Stimulated activated CD4-positive, alpha-beta T cell treated with anti-CD3 and anti-CD28 coated beads, TNF-alpha, amount 100 ng/mL, for 1 hour (primary cell): ENCODE measurements at places on chromosomes 7 and 10.
A peak's percentile ranks its signal among the peaks of the same experiment; 100 is the strongest.

DNA sequence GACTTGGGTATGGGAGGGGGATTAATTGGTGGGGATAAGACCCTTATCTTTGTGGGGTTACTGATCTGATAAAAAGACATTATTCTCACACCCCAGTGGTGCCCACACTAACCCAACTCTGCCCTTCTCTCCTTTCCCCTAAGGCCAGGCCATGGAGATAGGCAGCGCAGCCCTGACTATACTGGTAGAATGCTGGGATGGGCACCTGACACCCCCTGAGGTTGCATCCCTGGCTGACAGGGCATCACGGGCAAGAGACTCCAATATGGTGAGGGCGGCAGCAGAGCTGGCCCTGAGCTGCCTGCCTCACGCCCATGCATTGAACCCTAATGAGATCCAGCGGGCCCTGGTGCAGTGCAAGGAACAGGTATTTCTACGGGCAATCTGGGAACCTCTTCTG lies 12.7 kb downstream of the ZSWIM8 start:
- DNase-seq, result no peak

DNA sequence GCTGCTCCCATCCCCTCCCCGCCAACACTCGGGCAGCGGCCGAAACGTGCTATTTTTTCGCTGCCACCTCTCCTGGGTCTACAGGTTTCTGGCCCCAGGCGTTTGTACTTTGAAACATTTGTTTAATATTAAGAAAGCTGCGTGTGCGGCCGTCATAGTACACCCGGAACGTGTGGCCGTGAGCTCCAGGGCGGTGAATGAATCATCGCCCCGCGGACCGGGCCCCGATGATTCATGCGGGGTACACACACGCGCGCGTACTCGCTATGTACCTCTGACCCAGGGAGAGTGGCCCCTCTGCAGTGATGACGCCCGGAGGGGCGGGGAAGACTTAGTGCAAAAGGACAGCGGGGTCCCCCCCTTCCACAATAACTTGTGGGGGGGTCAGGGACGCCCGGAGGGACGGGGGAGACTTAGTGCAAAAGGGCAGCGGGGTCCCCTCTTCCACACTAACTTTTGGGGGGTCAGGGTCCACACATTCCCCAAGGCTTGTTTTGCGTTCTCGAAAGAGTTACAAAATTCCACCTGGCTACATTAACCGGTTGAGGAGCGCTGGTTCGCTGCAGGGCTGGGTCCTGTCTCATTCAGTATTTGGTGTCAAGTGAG lies 56.5 kb upstream of the PCGF5 start:
- peak; percentile 53 for DNase-seq

GRCh38 chr10:48503293-48503911 lies 101.5 kb downstream of the ARHGAP22 start:
- DNase-seq, result no peak

GRCh38 chr7:11573128-11573750 lies 258.8 kb downstream of the THSD7A start:
- DNase-seq, result no peak

DNA sequence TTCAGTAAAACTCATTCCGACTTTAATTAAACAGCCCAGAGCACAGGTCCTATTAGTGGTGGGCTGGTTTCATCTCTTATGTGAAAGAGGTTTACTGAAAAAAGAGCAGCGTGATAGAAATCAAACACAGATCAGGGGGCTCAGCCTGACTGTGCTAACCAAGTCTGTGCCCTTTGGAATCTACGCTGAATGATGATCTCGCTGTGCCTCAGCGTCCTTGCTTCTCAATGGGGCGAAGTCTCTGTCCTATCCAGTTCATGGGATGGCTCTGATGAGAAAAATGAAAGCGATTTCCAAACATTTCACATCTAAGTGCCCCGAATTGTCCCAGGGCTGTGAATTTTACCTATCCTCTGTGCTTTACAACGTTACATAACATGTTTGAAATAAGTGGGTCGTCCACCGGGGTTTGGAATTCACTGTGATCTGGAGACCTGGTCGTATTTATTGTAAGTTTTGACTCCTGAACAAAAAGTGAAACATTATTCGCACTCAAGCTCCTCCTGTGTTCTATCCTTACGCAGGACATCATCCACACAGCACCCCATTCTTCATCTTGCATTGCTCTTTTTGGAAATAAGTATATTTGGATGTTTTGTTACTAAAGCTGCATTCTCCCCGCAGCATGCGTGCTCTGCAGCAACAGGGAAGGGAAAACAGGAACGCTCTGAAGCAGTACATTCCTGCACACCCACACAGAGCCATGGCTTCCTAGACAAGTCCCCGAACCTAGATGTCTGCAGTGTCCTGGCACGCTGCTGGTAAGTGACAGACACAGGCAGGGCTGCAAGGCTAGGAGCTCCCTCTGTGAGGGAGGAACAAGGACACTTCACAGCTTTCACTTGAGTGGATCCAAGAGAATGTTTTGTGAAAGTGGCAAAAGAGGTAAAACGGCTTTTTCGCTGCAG lies 83.5 kb downstream of the SLC37A3 start:
- DNase-seq, result no peak

- DNase-seq, result no peak
These were observed 23.0 kb downstream of the CDH23 start for GRCh38 chr10:71419750-71420149.

- no peak for DNase-seq
These were observed 42.4 kb downstream of the PDK4 start for GRCh38 chr7:95553939-95554338.

- DNase-seq, result no peak
These were observed 16.0 kb upstream of the ACTR3B start for GRCh38 chr7:152743600-152743999.

- no peak for DNase-seq
These were observed 29.1 kb downstream of the ALOX5 start for GRCh38 chr10:45403151-45403550.

- DNase-seq, result no peak
These were observed 50.5 kb downstream of the MRPL32 start for GRCh38 chr7:42982604-42983115.

DNA sequence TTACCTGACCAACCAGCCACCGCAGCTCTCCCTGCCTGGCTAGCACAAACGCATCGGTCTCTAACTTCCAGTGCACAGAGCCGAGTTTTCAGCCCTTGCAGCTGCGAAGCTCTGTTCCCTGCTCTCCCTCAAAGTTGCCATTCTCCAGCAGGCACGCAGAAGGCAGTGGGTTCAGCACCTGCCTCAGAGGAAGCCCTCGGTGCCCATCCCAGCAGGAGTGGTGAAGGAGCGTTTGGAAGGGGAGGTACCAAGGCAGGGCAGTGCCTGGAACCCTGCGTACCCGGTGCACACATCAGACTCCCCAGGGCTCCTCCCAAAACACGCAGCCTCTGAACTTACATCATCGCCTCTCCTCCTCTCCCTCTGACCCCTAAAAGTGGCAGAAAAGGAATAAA lies 1.7 kb upstream of the STK32C start:
- DNase-seq, result no peak

GRCh38 chr7:22083704-22084240 lies 138.1 kb upstream of the CDCA7L start:
- no peak for DNase-seq

DNA sequence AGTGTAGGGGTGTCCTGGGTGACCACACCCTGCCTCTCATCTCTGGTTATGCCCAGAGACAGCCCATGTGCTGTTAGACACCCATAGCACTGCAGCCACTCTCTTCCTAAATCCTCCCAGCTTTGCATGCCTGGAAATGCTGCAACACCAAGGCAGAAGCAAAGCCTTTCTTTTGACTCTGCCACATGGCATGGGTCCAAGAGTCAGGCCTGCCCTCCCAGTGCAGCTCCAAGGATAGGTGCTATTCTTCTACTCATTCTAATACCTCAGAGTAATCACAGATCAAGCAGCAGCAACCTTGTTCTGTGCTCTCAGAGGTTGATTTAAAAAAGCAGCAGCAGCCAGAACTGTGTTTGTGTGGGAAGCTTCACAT lies 23.4 kb downstream of the FRMPD2 start:
- DNase-seq, result no peak

DNA sequence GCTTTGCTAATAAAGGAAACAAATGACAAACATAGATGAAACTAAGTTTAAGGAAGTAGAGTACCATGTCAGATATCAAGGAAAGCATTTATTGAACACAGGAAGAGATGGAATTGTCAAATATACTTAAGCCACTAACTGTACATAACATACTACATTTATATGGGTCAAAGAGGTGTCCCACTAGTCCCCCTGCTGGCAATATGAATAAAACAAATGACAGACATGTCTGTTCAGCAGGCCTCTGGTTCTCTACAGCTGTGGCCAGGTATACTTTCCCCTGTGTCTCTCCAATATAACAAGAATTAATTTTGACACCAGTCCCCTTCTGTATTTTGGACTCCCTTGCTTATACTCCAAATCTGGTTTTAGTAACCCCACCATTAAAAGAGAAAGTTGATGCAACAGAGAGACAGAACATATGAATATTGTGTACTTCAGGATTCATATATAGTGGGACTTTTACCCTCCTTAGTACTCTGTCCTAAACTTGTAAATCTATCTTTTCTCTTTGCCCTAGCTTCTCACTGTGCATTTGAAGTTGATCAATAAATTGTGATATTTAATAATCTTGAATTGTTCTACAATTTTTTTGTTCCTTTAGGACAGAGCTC lies 42.9 kb downstream of the CD36 start:
- DNase-seq, result no peak

DNA sequence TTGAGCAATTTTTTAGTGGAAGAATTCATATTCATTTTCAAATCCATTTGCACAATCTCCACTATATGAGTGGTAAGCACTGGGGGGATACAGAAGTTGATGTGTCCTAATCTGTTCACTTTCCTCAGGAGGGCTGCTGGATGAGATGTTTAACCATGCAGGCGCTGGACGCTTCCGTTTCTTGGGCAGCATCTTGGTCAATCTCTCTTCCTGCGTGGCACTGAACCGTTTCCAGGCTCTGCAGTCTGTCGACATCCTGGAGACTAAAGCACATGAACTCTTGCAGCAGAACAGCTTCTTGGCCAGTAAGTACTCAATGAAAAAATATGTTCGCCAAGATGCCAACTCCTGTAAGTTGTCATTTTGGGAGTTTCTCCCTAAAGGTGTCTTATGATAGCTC lies 179.3 kb downstream of the ABCA13 start:
- no peak for DNase-seq

- no peak for DNase-seq
These were observed 52.2 kb downstream of the C10orf105 start for GRCh38 chr10:71667387-71667752.

DNA sequence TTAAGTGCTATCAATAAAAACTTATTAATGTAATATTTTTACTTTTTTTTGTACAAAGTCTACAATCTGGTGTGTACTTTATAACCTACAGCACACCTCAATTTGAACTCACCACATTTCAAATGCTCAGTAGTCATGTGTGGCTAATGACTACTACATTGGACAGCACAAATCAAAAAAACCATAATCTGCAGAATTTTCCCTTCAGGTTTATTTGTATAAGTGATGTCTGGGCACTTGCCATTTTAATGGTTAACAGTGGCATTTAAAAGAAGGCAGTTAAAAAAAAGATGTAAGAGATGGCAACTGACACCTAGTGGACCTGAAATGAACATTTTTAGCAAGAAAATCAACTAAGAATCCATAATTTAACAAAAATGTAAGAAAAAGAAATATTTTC lies 124.6 kb upstream of the NRBF2 start:
- no peak for DNase-seq

DNA sequence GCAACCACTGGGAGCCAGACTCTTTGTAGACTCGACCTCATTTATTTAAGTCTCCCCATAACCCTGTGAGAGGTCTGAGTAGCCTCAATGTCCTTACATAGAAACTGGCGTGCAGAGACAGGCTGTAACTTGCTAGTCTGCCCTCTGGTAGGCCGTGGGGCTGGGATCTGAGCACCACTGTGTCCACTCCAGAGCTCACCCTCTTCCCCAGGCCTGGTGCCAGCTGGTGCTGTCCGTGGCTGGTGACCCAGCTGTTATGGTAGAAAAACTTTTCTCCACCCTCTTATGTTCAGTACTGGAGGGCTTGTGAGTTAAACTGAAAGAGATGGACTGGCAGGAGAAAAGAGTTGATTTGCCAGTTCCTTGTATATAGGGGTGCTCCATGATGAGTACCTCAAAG lies 41.9 kb downstream of the ADAMTS14 start:
- DNase-seq, result no peak

DNA sequence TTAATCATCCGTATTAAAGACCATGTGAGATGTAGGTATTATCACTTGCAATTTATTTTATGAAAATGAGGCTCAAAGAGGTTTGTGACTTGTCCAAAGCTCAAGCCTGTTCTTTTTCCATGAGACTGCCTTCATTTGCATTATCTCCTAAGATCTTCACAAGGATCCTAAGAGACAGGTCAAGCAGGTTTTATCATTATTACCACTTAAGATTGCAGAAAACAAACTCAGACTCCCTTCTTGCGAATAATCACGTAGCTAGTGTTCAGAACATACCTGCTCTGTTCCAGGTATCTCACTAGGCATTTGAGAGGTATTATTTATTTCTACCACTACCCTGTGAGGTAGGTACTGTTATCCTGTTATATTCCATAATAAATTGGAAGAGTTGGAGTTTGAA lies 64.8 kb downstream of the ZNRF2 start:
- DNase-seq, result no peak

- no peak for DNase-seq
These were observed 78.3 kb upstream of the TMEM72 start for GRCh38 chr10:44832595-44833390.

GRCh38 chr7:12709726-12710502 lies 22.5 kb downstream of the ARL4A start:
- DNase-seq, result no peak

DNA sequence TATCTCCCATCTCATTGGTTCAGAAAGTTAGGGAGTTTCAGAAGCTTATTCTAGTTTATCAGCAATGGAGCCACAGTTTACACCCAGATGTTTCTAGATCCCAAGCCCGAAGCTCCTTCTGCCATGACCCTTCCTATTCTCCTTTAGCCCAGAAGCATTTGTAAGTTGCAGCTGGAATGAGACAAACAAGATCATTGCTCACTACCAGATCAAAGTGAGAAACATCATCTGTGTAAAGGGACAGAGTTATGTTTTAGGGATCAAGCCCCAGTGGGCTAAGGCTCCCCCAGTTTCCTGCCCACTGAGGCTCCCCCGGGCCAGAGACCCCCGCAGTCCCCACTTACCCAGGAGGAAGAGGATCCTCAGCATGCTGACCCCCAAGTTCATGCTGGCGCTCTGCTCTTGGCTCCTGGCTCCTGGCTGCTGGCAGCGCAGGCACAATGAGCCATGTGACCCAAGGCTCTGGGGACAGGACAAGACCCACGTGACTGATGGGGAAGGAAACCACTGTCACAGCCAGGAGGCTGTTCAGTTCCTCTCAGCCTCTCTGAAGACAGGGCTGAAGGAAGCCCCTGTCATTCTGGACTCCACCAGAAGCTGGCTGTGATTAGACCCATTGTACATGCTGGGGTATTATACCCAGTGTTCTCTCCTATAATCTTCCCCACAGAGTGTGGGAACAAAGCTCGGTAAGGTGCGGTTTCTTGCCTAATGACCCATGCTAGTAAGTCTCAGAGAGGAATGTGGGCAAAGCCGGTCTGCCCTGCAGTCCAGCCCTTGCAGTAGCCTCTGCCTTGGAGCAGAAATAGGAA lies at the start of gene TMEM273:
TSS of gene TMEM273 (minus strand) at position 442 of the 812 bp plus-strand sequence. CDS start at position 387, 55 bp downstream.
- no peak for DNase-seq

- no peak for DNase-seq
These were observed 15.6 kb upstream of the ADO start for GRCh38 chr10:62788861-62789467.
